ENCODE measurements at places on chromosomes 1 and 21.

DNA sequence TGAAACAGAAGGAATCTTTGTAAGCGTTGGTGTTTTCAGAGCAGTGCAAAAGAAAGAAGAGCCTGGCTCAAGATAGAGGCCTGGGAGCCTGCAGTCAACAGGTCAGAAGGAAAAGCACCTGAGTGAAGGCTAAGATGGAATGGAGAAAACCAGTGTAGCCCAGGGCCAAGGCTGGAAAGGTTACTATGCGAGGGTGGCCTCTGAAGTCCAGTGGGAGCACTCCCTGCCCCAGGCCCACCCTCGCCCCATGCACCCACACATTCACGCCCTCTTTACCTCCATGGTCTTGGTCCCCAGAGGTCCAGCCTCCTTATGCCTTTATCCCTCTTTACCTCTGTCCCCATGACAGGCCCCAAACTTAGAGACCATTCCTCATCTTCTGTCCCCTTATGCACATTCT is 169.2 kb upstream of the ZNF644 start:
- no peak for DNase-seq

GRCh38 chr1:155083052-155083541 is 4.5 kb downstream of the EFNA3 start:
- DNase-seq: no peak

DNA sequence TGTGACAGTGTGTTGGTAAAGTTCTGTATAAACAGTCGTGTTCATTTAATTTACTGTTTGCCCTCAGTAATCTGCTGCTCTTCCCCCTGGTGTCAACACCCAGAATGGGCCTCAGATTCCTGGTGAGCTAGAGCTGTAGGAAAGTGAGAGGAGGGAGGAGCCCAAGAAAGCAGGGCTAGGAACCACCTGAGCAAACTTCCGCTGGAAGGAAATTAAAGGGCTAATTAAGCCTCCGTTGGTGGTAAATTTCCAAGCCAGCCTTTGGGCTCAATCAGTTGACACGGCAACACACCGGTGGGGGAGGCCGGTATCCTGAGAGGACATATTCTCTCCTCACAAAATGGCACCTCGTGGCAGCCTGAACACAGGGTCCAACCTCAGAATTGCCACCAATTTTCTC is 32.9 kb downstream of the RAB3B start:
- no peak for DNase-seq

DNA sequence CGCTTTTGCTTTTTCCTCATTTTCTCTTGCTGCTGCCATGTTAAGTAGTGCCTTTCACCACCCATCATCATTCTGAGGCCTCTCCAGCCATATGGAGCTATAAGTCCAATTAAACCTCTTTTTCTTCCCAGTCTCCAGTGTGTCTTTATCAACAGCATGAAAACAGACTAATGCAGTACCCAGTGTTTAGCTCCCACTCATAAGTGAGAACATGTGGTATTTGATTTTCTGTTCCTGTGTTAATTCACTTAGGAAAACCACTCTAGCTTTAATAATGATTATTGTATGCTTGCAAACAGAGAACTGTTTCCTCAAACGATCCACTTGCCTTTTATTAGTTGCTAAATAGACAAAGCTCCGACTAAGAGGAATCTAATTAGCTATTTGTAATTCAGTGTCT is 43.3 kb downstream of the IL23R start:
- no peak for DNase-seq

DNA sequence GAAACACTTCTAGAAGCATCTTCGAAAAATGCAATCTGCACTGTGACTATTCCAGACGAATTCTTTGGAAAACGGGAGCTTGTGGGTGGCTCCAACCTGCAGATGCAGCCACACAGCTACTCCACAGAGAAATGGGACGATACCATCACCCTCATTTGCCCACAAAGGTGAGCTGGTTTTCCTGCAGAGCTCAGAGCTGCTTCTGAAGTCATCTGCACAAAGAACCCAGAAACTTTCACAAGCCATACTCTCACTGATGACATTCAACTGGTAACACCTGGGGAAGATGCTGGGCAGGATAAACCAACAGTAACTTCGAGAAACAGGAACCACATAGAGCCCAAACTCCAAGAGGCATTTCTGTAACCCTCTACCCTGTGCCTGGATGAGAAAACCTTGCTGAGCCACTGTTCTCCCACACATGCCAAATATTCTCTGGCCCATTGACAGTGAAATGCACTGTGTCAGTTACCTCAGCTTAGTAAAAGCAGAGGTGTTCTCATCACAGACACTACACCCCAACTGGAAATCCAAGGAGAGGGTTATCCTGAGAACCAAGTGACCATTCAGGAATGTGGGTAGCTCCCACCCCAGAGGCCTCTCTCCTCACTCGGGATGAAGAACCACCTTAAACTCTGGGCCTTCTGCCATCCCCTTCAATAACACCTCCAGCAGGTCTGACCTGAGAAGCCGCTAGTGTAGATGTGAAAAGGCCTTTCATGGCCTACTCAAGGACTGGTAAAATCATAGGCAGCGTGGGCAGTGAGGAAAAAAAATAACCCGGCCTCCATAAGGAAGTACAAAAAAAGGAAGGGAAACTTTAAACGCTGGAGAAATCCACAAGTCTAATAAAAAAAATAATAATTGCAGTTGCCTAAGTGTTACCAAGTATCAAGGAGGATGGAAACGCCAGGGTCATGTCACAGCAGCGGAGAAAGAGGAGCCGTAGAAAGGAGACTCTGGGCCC is 56.7 kb downstream of the HSF2BP start:
- no peak for DNase-seq

DNA sequence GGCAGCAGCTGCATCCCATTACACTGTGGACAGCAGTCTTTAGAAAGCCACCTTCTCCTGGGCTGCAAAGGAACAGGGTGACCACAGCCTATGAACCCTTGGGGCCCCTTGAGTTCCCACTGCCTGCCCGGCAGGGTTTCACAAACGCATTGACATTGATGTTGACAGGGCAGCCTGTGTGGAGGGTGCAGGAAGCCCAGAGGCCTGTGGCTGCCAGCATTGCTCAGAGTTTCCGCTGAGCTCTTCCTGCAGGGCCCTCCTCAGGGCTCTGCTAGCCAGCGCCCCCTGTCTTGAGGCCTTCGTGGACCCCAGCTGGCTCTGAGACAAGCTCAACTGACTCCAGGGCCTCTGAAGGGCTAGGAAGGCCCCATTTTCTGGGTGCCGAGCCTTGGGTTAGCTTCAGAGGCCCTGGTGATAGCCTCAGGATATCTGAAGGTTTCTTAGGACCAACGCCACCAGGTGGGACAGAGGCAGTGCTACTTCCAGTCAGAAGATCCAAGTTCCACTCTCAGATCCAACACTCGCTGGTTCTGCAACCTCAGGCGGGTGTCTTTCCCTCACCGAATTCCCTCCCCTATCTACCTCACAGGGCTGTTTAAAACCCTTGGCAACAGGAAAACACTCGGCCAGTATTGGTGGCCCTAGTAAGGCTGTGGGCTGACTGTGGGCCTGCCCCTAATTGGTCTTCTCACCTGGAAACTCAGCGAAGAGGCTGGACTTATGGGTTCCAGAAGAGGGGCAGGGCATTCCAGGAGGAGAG is 27.2 kb upstream of the EPS8L3 start:
- DNase-seq: peak; percentile 70

- peak; percentile 41 for DNase-seq
Measured at GRCh38 chr1:5971471-5972197, 20.6 kb downstream of the NPHP4 start.

DNA sequence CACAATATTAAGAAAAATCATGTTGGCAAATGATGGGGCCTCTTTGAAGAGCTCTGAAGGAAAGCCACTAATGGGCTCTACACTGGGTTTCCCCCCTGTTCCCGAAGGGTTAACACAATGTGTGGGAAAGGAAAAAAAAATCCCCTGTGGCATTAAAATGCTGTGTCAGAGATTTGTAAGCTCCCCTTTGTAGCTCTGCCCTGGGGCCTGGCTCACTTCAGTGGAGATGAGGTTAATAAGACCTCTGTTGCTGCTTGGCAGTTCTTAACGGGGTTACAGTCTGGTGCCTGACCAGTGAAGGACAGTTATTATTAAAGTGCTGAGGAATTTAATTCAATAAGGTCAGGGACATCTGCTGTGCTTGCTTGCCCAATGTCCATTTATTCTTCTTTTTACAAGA is 129.7 kb upstream of the UBE2U start:
- no peak for DNase-seq

- peak; percentile 61 for DNase-seq
Measured at GRCh38 chr1:150118716-150119115, 31.0 kb upstream of the PLEKHO1 start.

DNA sequence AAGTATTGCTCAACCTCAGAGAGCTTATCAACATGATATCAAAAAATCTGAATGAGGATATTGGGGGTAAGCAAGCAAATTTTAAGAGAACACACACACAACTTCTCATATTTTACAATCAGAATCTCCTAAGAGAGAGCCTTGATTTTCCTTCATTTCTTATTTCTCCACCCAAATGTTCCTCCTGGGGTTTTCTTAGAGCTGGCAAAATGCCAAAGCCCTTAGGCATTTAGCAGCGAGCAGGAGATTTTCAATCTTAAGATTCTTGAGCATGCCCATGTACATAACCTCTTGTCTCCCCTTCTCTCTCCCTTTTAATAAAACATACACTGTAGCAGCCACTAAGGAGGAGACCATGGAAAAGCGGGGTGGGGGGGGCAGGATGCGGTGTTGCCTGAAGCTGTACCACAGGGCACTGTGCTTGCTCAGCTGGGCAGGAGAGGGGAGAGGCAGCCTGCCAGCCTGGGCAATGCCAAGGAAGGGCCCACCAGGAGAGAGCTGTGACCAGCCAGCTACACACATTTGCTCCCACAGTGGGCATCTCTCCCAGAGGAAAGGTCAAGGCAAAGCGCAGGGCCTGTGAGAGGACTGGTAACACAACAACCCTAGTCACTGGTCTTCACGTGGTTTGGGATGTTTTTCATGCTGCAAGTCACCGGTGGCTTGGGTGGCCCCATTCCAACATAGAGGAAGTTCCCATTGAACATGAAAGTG is 4.3 kb downstream of the BRINP2 start:
- DNase-seq: no peak

GRCh38 chr1:72037745-72038343 is 244.5 kb downstream of the NEGR1 start:
- peak; percentile 9 for DNase-seq

DNA sequence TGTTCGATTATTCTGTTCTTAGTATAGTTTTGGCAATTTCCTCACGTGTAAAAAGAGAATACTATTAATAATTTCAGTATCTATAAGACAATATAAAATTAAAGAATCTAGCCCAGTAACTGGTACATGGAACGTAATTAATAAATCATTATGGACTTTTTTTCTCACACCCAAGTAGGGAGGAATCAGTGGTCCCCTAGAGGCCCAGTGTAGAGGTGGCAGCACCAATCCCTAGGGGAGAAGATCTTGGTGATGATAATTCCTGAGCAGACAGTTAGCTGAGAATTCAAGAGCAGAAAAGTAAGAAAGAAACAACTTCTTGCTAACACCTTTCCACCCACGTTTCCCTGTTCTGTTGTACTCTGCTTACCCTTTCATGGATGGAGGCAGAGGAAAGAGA is 19.7 kb upstream of the SELE start:
- DNase-seq: no peak

- no peak for DNase-seq
Measured at GRCh38 chr1:209176866-209177430, 406.6 kb upstream of the CAMK1G start.

DNA sequence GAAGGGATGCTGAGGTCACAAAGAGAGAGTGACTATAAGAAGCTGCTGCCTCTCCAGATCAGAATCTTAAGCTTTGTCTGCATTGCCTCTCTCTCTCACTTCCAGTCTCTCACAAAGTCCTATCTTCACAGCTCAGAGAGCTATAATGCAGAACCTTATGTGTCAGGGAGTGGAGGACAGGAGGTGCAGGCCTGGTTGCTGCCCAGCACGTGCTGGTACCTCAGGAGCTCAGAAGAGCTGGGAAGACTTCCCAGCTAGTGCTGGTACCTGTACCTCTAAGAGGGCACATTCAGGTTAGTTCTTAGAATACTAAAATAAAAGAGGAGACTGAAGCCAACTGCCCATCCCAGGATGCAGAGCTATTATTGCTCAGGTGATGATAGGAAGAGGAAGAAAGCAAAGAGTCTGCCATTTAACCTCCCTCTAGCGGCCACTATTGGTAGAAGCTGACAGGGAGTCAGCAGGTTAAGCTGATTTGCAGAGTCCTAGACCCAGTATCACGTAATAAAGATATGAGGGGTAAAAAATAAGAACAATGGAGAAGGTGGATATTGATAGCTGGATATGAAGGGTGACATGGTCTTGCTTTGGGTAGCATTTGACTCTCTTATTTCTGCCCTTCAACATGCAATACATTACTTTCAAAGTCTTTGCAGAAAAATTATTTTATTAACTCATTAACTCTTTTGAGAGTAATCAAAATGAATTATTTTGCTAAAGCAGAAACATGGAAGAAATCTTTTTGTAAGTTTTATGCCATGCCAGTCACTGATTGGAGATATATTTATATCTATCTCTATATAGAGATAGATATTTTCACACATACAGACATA is 138.1 kb upstream of the HMCN1 start:
- peak; percentile 54 for DNase-seq

DNA sequence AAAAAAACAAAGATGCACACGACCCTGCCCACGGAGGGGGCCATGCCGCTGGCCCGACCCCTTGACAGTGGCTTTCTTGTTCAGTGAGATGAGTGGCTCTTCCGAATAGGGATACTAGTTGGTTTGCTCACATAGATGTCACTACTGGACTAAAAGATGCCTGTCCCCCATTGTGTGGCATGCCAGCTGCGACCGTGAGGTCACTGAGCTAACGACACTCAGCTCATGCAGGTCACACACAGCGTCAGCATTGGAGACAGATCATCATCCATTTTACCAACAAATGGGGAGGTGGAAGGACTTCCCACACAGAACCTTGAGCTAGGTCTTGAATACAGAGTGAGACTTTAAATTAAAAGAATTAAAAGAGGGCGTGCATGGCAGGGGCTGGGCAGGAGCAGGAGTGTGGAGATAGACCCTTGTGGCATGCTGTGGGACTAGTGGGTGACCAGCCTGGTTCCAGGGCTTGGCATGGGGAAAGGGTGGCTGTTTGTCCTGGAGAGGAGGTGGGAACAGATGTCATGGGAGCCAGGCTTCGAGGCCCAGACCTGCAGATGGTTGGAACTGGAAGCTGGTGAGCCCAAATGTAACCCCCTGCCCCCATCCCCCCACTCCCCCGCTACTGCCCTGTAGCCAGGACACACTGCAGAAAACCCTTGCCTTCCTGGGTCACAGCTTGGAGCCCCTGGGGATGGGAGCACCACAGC is 12.4 kb downstream of the SLC1A7 start:
- no peak for DNase-seq

DNA sequence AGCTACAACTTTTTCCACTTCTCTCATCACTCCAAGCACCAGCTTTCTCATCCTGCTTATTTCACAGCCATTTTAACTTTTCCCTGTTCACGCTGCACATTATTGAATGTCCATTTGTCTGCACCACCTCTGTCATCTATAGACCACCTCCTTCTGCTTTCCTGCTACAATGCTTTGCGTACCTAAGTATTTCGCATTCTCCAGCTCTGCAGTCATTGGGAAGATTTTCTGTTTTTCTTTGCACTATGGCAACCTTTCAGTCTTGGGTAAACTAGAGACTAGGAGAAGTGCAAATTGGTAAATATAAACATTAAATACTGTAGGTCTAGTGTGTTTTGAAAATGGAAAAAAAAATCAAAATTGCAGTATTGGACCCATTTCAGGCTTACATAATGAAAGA is 835 bp downstream of the CCDC30 start:
- DNase-seq: no peak

GRCh38 chr1:243837907-243838535 is 12.0 kb downstream of the AKT3 start:
- no peak for DNase-seq

- DNase-seq: peak; percentile 26
Measured at GRCh38 chr1:223227486-223228196, 84.6 kb upstream of the TLR5 start.
